ENCODE measurements at places on chromosomes 1 and 21.

DNA sequence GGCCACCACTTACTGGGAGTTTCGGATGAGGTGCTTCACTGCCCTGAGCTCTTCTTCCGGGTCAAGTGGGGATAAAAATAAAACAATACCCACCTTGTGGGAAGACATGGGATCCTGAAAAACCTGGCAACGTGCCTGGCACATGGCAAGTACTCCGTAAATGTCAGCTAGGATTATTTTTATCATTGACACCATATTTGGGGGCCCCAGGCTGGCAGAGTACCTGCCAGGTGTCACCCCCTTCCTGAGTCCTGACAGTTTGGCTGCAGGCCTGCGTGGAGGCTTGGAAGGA, 9.2 kb upstream of the EPHA2 start:
- no peak for DNase-seq

GRCh38 chr1:220838578-220838977, 40.7 kb upstream of the HLX start:
- no peak for DNase-seq

- no peak for DNase-seq
Measured at GRCh38 chr1:144101397-144102045, 129.7 kb upstream of the FAM72C start.

DNA sequence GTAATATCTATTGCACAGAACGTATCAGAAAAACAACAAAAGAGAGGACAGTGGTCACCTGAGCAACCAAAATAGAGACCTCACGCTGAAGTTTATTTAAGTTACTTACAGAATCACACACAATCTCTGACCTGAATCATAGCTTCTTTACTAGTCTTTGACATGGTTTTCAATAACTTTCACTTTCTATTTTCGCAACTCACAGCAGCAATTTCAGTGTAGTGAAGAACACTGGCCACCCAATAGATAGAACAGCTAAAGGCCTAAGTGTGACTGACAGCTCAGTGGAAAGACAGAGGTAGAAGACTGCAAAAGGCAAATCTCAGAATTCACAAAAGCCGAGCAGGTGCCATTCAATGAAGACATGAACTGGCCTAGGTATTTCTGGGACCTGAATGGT, 435.6 kb upstream of the CHRM3 start:
- no peak for DNase-seq

- no peak for DNase-seq
Measured at GRCh38 chr1:89484092-89485038, 40.3 kb upstream of the LRRC8B start.

DNA sequence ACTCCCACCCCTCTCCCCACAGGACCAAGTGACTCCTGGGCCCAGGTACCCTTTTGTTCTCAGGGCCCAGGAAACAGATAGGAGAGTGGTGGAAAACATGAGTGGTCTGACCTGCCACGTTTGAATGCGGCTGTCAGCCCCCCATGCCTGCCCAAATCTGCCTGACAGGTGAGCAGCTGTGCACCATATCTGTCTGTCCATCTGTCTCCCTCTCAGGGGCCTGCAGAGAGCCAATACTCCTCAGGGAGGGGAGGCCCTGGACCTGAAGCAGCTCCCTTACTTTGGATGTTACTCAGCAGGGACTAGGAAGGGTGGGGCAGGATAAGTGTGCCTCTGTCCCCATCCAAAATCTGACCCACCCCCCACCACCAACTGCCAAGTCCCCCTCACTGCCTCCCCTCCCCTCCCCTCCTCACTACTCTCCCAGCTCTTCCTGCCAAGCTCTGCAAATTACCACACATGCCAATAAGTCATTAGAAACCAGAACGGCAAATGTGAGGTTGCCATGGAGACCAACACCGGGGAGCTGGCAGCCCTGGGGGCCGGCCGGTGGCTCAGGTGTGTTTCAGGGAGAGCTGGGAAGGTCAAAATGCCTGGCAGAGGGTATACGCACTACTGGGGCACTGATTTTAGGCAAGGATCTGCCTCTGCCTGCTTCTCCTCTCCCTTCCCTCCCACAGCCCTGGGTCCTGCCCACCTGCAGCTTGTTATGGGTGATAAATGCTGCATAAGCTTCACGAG, 11.5 kb downstream of the LRRN2 start:
- no peak for DNase-seq

DNA sequence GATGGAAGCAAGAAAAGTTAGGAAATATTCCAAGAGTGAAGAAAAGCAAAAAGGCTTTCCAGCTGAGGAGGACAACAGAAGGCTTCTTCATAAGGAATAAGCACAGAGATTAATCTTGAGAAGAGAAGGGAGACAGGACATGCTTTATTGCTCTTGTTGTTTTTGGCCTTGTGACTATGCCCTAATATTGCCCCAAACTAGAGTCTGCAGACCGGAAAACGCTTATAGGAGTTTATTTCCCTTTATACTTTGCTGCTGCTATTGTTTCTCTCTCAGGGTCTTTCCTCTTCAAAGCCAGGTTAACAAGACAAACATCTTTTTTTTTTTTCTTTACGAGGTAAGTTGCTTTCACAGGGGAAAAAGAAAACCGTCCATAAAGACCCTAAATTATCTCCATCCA, 991.4 kb downstream of the ADGRL2 start:
- no peak for DNase-seq

- no peak for DNase-seq
Measured at GRCh38 chr1:202708456-202709275, 1.6 kb downstream of the SYT2 start.

DNA sequence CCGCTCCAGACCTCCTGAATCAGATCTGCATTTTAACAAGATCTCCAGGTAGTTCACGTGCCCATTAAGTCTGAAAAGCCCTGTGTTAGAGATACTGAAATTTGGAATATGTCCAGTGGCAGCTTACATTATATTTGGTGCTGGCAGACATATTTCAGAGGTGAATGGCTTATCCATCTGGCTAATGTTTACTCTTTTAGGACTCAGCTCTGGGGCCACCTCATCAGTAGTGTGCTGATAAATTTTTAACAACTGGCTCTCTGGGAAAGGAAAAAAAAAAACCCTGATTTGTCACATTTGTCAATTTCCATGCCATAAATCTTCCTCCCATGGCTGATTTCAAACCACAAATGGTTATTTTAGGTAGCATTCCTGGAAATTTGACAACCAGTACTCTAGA, 25.3 kb upstream of the SYT6 start:
- no peak for DNase-seq

- no peak for DNase-seq
Measured at GRCh38 chr1:236997361-236997760, 6.9 kb downstream of the MT1HL1 start.

DNA sequence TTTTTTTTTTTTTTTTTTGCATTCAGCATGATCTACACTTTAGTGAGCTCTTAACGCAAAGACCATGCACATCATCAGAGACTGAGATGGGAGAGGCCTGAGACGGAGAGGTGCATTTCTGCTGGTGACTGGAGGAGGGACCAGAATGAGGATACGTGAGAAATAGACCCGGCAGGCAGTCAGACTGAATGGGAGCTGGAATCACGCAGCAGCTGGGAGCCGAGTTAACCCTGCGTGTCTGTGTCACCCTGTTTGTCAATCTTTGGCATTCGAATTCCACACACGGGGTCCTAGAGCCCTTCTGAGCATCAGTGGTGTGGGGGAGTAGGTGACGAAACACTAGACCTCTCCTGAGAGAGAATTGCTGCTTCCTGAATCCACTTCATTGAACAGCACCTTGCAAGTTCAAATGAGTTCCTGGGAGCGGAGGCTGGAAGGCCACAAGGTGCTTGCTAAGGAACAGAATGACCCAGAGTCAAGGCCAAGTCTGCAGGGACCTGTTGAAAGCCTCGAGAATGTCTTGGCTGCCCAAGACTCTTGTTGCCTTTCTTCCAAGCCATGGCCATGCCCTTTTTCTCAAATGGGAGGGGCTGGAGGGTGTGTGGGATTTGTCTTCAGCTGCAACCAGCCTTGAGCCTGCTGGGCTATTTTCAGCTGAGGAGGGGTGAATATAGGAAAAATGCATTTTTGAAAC, 123.3 kb downstream of the CNIH3 start:
- no peak for DNase-seq

DNA sequence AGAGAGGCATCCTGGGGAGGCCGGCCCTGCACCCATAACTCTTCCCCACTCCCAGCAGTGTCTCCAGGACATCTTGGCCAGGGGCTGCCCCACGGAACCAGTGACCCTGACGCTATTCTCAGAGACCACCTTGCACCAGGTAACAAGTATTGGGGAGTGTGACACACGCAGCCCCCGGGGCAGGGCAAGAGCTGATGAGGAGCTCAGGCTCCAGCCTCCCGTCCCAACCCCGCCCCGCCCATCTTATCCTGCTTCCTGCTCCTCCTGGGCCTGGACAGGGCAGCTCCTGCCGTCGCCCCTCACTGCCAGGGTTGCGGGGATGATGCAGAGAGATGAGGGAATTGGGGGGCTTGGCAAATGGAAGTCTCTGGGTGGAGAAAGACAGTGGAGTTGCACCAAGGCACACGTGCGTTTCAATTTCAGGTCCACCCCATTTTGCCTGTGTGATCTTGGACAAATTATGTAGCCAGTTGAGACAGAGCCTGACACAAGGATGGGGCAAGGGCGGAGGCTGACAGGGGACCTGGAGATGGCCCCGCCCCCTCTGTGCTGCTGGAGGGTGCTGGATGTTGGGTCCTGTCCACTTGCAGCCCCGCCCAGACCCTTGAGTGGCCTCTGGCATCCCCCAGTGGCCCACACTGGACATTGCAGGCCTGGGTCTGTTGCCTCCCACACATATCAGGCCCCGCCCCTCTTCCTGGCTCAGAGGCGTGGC, 10.7 kb downstream of the CLCNKA start:
- peak; percentile 33 for DNase-seq

DNA sequence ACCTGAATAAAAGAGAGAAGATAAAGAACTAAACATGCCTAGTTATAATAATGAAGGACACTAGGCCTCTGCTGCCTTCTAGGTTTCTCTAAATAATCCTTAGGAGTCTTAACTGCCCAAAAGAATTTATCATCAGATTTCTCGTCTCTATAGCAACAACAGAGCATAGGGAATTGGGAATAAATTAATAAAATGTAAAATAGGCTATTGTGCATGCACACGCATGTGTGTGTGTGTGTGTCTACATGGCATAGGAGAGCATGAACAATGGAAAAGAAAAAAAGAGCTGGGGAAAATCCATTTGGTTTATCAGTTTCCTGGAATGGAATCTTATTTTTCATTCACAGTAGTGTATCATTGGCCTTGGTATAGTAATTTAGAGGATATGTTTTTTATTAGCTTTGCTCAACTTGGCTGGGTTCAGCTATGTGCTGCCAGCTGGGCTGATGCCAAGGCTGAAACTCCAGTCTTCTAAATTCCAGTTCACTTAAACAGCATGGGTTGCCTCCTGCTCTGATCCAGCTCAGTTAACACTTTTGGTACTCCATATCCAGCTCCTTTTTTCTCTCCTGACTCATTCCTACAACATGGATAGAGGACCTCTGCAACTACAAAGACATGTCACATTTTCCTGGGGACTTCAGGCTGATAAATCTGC, 80.6 kb upstream of the SLFNL1 start:
- DNase-seq: no peak

DNA sequence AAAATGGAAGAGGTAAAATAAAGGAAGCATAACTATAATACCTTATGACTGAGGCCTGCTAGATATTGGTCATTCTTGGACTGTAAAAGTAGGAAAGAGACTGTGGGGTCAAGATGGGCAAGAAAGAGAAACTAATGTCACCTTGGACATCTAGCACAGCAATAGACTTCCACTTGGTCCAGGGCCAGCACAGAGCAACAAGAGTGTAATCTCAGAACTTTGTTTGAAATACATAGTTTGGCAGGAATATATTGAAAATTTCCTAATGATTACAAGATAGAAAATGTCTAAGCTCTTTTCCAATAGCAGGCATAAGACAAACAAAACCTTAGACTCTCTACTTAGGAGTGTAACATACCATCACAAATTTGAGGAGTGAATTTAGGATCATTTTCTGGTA, 4.6 kb downstream of the LRRC8C start:
- no peak for DNase-seq

DNA sequence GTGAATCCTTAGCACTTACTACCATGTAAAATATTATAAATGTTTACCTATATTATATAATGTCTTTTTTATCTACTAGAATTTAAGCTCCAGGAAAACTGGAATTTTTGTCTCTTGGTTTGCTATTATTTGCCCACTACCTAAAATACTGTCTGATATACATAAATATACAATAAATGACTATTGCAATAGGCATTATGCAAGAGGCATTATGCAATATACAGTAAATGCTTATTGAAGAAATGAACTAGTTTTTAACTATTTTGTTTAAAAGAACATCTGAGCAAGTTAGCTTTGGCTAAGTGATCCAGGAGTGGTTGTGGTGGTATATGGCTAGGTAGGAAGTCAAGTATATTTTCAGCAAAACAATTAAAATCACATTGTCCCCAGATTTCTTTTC, 640.2 kb upstream of the PKN2 start:
- no peak for DNase-seq

Measured in cerebellar nuclear complex (tissue), 1 donor.